ENCODE measurements at places on chromosomes 6 and 20.

DNA sequence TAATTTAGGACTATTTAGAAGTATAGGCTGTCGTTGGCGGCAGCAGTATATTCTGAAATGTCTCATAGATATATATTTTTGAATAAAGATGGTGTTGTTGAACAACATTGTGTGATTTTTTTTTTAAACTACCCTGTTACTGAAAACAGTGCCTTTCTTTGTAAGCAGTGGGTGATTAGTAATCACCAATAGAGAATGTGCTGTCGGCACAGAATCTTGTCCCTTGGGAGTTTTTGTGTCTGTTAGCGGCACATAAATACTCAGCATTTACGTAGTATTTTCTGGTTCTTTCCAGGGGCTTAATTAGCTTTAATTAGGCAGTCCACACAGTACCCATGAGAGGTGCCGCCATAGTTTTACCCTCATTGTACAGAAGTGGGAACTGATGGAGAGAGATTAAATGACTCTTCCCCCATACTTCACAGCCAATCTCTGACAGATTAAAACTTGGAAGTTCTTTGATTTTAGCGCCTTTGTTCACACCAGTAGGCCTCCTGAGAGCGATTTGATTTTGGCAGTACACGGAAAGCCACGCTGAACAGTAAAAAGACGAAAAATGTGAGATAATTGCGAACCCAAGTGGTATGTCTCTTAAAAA, 58.8 kb downstream of the RPRD1B start:
- no peak for DNase-seq

GRCh38 chr20:59940956-59941294, 736 bp downstream of the FAM217B start:
- DNase-seq: no peak

DNA sequence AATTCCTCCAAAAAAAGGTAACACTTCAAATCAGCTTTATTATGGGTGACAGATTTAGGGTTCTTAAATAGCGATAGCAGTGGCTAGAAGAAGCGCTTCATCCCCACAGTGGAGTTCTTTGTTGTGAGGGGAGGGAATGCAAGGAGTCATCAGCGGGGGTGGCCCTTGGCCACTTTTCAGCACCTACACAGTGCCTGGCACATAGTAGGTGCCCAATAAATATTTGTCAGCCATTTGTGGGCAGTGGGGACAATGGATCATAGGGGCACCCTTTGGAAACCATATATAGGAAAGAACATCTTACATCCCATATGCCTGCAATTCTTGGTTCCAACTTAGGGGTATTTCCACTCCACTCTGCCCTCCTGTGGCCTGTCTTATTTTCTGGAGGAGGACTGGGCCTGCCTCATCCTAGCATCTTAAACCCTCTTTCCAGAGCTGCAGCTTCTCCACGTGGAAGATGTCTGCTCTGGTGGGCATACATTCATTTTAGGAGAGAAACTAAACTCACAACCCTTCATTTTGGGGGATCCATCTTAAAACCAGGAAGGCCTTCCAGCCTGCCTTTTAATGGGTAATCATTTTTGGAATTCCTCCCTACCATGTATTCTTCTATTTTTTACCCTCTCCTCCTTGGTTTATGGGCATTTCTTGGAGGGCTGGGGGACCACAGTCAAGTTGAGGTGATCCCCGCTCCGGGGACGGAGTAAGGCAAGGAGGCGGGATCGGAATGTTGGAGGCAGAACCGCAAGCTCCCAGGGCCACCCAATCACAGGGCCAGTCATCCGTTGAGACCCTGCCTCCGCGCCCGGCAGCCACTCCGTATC, 2.6 kb upstream of the GPSM3 start:
- DNase-seq: peak; percentile 59

GRCh38 chr20:47300071-47300470, 56.4 kb downstream of the ZMYND8 start:
- DNase-seq: peak; percentile 10

- DNase-seq: no peak
Measured at GRCh38 chr20:9457136-9457535, 57.3 kb upstream of the LAMP5 start.
